ENCODE measurements at places on chromosomes 7 and 10.

- no peak for DNase-seq
These were observed 147.7 kb upstream of the SLC26A5 start for GRCh38 chr7:103593691-103594090.

GRCh38 chr10:43687373-43687772, 38.7 kb upstream of the ZNF32 start:
- no peak for DNase-seq

DNA sequence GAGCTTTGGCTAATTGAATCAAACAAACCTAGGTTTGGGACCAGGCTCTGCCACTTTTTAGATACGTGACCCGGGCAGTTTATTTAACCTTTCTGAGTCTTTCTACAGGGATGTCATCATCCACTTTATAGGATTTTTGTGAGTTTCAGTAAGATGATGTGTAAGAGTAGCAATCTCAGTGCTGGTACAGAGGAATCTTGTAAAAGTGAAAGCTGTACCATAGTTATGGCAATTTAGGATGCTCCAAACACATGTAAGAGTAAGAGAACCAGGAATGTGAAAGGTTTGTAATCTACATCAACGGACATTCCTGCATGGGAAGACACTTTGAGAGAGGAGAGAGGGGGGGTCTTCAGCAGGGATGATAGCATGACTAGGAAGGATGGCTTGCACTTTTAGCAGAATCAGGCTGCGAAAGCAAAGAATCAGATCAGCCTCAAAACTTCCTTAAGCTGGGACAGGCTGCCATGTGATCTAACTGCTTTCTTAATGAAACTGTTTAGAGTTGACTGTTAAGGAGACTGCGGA, 968 bp downstream of the NOLC1 start:
- no peak for DNase-seq

- DNase-seq, result no peak
These were observed 5.3 kb downstream of the SH3PXD2A start for GRCh38 chr10:103849880-103850571.

GRCh38 chr7:2411815-2412586, 8.6 kb downstream of the CHST12 start:
- DNase-seq, result no peak

- DNase-seq, result no peak
These were observed 41.8 kb upstream of the FIGNL1 start for GRCh38 chr7:50491943-50492342.

DNA sequence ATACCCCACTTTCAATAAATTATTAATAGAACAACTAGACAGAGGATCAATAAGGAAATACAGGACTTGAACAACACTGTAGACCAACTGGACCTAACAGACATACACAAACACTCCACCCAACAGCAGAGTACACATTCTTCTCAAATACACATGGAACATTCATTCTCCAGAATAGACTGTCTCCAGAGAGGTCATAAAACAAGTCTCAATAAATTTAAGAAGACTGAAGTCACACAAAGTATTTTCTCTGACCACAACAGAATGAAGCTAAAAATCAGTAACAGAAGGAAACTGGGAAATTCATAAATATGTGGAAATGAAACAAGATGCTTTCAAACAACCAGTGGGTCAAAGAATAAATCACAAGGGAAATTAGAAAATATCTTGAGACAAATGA, 119.8 kb downstream of the SMURF1 start:
- no peak for DNase-seq

- DNase-seq, result no peak
These were observed 37.3 kb downstream of the VIPR2 start for GRCh38 chr7:159107161-159107892.

GRCh38 chr7:121544726-121545125, 148.6 kb upstream of the FAM3C start:
- no peak for DNase-seq

DNA sequence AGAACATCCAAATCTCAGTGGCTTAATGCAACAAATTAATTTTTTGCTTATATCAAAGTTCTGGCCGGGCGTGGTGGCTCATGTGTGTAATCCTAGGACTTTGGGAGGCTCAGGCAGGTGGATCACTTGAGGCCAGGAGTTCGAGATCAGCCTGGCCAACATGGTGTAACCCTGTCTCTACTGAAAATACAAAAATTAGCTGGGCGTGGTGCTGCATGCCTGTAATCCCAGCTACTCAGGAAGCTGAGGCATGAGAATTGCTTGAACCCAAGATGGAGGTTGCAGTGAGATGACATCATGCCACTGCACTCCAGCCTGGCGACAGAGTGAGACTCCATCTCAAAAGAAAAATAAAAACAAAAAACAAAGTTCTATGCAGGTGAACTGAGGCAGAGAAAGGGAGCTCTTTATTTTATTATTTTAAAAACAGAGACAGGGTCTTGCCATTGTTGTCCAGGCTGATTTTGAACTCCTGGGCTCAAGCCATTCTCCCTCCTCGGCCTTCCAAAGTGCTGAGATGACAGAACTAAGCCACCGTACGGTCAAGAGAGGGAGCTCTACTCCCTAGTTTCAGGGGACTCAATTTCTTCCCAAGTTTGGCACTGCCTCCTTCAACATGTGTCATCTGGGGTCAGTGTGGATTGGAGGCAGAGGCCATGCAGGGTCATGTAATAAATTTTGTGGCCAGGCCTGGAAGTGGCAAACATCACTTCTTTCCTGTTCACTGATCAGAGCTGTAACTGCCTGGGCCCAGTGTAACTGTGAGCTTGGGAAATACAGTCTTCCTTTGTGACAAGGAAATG, 2.4 kb downstream of the ADCK2 start:
- no peak for DNase-seq

DNA sequence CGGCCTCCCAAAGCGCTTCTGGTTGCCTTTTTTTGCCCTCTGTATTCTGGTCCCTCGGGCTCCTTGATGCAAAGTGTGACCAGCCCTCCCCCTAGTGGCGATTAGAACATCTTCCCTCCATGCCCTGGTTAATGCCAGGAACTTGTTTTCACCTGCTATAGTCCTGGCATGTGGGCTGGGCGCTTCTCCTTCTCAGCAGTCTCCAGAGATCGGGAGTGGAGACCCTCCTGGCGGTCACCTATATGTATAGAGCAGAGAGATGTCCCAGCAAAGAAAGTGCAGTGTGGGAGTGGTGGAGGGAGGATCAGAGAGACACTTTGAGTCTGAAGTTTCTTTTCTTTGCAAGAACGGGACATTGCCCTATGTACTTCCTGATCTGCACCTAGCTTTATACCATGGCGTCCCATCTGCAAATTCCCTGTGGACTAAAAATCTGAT, 264.1 kb downstream of the OTUD1 start:
- peak; percentile 12 for DNase-seq

DNA sequence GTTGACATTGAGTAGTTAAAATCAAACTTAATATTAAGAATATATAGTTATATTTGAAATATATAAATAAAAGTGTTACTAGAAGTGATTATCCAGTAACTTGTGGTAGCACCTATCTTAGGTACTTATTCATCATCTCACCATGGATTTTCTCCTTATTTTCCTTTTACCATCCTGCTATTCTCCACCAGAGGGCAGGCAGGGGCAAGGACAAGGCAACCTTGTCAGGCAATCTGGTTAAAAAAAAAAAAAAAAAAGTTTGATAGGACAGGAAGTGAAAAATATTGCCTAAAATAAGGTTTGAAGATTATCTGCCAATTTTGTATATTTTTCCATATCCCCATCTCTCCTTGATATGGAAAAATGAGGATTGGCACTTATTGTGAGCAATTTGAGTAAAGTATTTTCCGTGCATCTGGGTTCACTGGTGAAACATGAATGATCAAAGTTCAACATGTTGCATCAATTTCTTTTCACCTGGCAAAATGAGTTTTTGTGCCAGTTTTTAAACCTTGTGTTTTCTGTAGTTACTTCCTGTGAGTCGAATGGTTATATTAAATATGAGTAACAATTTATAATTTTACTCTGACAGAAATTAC, 256.7 kb downstream of the AGMO start:
- peak; percentile 9 for DNase-seq

GRCh38 chr10:55224007-55224781, 423.2 kb upstream of the PCDH15 start:
- no peak for DNase-seq

- no peak for DNase-seq
These were observed 346.6 kb upstream of the BMPER start for GRCh38 chr7:33558549-33559323.

DNA sequence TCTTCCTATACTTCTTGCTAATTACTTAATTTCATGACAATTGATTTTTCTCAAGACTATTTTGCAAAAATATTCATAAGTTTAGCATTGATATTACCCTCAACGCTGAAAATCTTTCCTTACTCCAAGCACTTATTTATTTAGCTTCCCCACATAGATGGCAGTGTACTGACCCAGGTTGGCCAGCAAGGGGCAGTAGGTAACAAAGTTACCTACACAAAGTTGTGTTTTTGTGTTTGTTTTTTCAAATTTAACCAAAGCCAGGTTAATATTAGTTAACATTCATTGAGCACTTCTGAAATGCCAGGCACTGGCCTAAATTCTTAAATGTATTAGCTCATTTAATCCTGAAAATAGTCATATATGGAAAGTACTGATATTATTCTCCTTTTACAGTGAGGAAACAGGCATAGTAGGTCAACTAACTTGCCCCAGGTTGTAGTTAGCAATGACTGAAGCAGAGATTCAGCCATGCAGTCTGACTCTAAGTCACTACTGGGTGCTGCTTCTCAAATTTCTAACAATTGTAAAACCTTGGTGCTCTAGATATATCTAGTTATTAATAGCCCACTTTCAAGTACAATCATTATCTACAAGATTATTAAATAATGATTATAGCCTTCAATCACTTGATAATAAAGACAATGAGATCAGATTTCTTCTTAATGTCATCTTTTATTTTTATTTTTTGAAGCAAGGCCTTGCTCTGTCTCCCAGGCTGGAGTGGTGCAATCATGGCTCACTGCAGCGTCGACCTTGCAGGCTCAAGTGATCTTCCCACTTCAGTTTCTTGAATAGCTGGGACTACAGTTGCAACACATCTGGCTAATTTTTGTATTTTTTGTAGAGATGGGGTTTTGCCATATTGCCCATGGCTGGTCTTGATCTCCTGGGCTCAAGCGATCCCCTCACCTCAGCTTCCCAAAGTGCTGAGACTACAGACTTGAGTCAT, 5.8 kb upstream of the GGCT start:
- no peak for DNase-seq

Measured in CMK (cell line).